ENCODE measurements at places on chromosomes 6 and 20.

DNA sequence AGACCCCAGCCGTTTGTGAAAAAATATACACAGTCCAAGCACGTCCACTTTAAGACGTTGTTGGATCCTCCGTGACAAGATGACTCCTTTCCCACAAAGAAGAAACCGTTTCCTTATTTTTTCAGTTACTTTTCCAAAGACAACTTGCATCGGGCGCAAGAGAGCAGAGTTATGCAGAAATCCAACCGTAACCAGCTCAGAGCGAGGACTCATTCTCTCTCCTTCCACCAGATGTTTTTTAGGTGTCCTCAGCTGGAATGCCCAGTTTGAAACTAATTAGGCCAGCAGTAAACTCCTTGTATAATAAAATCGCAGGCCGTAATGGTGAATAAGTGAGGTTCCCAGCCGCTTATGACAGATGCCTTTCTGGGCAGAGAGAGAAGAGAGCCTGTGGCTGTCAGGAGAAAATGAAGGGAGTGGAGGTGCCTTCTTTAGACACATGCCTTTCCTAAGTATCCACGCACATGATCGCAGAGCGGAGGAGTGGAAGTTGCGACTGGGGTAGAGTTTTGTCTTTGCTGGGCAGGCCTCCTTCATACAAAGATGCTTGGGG is 2.8 kb downstream of the EYA2 start:
- no peak for DNase-seq

DNA sequence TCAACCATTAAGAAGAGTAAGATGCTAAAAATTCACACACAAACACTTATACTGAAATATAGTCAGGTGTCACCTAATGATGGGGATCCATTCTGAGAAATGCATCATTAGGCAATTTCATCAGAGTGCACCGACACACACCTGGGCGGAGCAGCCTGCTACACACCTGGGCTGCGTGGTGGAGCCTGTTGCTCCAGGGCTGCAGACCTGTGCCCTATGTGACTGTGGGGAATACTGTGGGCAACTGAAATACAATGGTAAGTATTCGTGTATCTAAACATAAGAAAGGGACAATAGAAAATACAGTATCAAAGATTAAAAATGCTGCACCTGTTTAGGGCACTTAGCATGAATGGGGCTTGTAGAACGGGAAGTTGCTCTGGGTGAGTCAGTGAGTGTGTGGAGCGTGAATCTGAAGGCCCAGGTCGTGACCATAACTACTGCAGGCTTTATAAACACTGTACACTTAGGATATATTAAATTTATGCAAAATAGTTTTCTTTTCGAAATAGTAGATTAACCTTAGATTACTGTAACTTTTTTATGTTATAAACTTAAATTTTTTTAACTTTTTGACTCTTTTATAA is 124.4 kb upstream of the AFDN start:
- no peak for DNase-seq

GRCh38 chr6:114162691-114163347 is 180.0 kb downstream of the HS3ST5 start:
- no peak for DNase-seq

GRCh38 chr6:119447921-119448320 is 98.4 kb upstream of the MAN1A1 start:
- no peak for DNase-seq

GRCh38 chr6:153103319-153103655 is 27.8 kb downstream of the RGS17 start:
- no peak for DNase-seq

DNA sequence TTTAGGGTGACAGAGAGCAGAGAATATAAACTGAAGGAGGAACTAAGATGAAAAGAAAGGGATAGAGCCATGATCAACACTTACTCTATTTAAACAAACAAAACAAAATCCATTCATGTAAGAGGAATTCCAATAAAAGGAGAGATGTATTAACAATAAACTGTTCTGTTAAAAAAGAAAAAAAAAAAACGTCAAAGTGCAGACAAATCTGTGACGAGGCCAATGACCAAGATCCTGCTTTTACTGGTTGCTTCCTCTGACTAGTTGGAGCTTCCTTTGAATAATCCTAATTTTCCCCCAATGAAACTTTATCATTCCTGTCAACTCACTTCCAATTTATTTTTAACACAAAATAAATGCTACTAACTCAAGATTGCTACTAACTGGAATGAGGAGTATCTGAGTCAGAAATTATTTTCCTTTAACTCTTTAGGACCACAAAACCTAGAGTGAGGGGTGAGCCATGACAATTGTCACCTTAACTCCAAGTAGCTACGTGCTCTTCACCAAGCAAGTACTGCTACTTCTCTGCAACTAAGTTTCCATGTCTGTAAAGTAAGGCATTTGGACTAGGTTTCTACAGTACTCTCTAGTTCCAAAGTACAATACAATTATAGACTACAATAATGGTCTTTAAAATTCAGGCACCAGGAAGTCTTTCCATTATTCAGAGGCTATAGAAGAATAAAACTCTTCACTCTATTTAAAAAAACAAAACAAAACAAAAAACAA is 152.0 kb downstream of the PTPRK start:
- DNase-seq: no peak

DNA sequence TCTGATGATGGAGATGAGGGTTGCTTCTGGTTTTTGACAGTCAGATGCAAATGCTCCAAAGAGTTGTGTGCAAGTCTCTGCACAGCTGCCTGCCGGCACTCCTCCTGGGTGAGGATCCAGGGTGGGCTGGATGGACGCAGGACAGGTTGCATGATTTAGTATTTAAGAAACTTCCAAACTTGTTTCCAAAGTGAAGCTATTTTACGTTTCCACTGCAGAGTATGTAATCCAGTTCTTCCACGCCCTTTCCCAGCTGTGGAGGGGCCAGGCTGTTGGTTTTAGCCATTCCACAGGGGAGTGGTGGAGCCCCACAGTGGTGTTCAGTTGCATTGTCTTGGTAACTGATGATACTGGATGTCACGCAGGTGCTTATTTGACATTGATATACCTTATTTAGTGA is 157.3 kb downstream of the THBS2 start:
- DNase-seq: no peak

GRCh38 chr6:2988094-2988425 is 11.6 kb upstream of the NQO2 start:
- DNase-seq: no peak

DNA sequence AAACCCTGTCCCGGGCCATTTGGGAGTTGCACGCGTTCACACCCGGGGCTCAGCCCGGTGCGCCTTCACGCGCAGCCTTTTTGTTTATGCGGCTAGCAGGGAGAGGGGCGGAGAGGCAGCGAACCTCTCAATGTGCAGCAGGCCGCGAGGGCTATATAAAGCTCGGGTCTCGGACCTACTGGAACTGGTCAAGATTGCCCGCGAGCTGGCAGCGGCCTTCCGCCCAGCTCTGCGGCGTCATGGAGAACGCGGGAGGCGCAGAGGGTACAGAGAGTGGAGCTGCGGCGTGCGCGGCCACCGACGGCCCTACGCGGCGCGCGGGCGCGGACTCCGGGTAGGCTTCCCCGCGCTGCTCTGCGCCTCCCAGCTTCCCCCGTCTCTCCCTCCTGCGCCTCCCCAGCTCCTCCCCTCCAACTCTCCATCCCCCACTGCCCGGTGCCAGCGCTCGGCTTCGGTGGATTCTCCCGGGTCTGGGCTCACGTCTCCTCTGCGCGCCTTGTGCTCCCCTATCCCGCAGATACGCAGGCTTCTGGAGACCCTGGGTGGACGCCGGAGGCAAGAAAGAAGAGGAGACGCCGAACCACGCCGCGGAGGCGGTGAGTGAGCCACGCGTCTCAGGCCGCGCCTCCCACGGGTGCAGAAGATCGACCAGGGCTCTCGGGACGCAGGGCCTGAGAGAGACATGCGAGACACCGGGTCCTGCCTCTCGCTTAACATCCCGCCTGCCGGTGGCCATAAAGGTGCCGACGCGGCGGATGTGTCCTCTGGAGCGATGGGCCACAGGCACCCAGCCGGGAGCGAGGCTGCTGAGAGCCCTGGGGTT is at the start of gene RIPPLY2:
TSS of gene RIPPLY2 (plus strand) at position 183 of the 823 bp plus-strand sequence. CDS start at position 240, 57 bp downstream.
- DNase-seq: peak; percentile 90

GRCh38 chr6:156557251-156557910 is 219.8 kb upstream of the ARID1B start:
- DNase-seq: peak; percentile 52

- no peak for DNase-seq
Measured at GRCh38 chr6:12947151-12947871, 230.7 kb downstream of the PHACTR1 start.

DNA sequence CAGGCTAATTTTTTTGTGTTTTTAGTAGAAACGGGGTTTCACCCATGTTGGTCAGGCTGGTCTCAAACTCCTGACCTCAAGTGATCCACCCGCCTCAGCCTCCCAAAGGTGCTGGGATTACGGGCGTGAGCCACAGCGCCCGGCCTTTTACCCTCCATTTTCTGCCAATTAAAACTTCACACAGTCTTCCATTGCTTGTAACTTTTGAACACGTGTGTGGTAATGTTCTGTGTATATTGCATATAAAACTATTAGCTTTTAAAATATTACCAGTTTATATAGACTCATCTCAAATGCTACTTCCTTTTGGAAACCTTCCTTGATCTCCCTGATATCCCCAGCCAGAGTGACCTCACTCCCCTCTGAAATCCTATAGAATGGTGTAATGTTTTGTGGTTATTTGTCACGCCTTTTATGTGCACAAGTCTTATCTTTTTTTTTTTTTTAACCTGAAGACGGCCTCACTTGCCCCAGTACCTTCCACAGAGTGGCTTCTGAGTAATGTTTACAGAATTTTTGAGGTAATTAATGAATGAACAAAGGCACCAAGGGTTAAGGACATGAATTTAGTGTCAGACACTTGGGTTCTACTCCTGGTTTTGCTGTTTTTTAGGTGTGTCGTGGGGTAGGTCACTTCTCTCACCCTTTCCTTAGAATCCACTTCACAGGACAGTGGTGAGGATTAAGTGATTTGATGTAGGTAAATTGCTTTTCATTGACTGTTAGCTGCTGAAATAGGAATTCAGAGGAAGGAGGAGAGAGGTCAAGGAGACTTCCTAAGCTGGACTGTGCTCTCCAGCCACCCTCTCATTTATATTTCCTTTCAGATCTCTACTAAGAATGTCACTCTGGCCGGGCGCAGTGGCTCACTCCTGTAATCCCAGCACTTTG is 11.2 kb upstream of the MMP24 start:
- DNase-seq: no peak
